ENCODE measurements at places on chromosomes 2 and 18.

DNA sequence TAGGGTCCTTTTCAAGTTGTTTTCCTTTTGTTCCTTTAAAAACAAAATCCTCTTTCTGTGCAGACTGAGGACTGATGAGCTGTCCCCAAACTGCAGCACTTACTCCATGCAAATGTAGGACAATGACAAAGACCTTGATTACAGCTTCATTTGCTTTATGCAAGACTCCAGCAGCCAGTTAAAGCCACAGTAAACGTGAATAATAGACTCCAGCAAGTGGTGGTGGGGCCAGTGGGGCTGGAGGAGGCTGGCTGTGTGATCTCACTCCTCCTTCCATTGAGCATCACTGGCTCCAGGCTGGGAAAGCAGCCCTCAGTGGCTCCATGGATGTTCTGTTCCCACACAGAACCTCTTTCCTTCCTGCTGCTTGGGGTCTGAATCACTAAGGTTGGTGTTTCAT, 306.0 kb upstream of the CELF4 start:
- no peak for DNase-seq

GRCh38 chr2:189851174-189851826, 67.0 kb downstream of the PMS1 start:
- no peak for DNase-seq

DNA sequence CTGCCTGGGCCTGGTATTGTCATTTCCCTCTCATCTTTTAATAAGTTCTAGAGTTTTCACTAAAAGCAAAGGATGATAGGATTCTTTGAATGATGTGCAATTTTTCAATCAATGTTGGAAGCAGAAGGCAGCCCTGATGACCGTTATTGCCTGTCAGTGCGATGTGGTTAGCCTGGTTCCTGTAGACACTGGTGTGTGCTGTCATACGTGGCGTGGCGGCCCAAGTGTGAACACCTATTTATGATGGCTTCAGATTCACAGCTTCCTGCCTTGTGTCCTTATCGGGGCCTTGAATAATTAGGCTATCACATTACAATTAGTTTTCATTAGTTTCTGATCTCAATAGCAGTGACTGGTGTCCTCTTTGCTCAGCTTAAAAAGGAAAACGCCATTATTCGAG, 218.5 kb downstream of the TPGS2 start:
- no peak for DNase-seq

GRCh38 chr18:46497129-46497528, 159.9 kb downstream of the LOXHD1 start:
- DNase-seq: peak; percentile 7

DNA sequence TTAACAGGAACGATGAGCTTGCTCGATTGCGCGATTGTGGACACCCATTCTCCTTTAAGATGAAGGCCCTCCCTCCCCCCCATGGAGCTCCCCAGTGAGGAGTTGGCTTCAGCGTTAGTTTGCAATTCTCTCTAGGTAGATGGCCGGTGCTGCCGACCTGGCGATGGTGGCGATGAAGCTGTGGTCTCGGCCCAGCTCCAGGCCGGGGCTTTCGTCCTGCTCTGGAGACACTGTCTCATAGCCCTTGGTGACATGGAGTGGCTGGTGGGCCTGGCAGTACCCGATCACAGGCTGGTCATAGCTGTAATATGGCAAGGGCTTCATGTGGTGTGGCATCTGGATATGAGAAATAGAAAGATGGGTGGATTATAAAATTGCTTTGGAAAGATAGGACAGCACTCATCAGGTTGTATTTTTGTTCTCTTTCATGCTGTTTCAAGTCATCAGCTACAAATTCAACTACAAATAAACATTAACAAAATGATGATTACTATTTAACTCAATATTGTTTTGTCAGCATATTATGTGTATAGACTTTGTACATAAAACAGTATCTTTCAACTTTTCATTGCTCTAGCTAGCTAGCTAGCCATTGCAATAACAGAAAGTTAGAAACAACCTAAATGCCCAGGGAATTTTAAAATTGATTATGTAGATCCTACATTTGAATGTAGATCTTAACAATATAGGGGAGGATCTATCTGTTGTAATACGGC, 773.4 kb downstream of the LRRTM4 start:
- DNase-seq: no peak

- DNase-seq: no peak
Observed at GRCh38 chr2:45862843-45863242, 211.4 kb downstream of the PRKCE start.
